Activated naive CD8-positive, alpha-beta T cell treated with anti-CD3 and anti-CD28 coated beads, Interleukin-2, amount 10 ng/mL, durations not matched to agents 7 days and 5 days (primary cell): ENCODE measurements at places on chromosomes 7 and 10. TPM values are rescaled to one million over a fixed set of nuclear protein-coding genes. Genes with fewer than 3 reads are reported as not detected.

Gene LYZL2
- not detected for total RNA-seq

DNA sequence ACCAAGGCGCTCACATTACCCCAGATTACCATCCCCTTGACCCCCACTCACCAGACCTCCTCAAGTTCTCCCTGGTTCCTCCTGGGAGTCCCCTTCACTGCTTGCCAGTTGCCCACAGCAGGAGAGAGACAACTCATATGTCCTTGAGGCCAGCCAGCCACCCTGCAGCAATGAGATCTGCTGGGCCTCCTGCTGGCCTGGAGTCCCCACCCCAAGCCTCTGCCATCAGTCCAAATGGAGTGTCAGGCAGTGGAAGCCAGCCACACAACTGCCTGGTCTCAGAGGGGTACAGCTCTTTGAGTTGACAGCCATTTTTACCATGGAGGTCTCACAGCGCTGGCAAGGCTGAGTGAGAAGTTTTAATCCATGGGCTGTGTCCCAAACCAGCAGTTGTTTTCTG lies 53.0 kb upstream of the EXOC4 start:
- no peaks in the 10 kb centered on the region for H3K36me3 ChIP-seq
- no peak overlapping the region for H3K4me3 ChIP-seq
- H3K27ac ChIP-seq, result no peak overlapping the region
- DNase-seq, result no peak

DNA sequence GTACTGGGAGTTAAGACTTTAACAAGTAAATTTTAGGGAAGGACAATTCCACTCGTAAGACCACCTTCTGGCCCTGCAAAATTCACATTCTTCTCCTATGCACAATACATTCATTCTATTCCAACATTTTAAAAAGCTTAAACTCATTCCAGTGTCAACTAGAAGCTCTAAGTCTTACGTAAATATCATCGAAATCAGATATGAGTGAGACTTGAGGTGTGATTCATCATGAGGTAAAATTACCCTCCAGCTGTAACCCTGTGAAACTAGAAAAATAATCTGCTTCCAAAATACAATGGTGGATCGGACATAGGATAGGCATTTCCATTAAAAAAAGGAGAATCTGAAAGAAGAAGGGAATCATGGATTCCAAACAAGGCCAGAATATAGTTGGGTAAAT lies 370.3 kb downstream of the CDC14C start:
- no peaks in the 10 kb centered on the region for H3K4me1 ChIP-seq
- no peak overlapping the region for H3K27ac ChIP-seq
- H3K27me3 ChIP-seq, result no peaks in the 10 kb centered on the region
- no peaks in the 10 kb centered on the region for H3K36me3 ChIP-seq

DNA sequence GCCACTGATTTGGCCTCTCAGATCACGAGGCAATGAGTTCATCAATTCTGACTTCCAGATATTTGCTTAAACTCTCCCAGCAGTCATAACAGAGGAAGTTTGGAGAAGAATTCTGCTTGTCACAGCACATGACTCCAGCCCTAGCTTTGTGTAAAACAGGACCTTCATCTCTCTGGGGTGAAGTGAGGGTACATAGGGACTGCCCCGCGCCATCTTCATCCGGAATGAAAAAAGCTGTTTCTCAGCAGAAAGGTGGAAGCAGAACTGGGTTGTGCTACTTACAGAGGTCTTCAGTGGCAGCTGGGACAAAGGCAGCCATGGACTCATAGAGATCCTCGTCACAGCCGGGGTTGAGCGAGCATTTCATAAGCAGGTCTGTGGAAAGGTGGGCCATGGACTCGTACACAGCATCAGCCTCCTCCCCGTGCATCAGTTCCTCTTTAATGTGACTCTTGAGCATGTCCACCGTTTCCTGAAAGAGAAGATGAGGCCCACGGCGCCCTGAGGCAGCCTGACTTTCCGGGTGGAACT lies 58.4 kb upstream of the TM9SF3 start:
- H3K4me3 ChIP-seq, result no peak overlapping the region
- no peaks in the 10 kb centered on the region for H3K27me3 ChIP-seq
- DNase-seq, result no peak
- H3K4me1 ChIP-seq, result peaks cover 22% of the 10 kb centered on the region

GRCh38 chr7:12194426-12194825 lies 16.7 kb upstream of the TMEM106B start:
- DNase-seq, result no peak
- H3K4me1 ChIP-seq, result no peaks in the 10 kb centered on the region
- no peak overlapping the region for H3K27ac ChIP-seq
- H3K36me3 ChIP-seq, result peaks cover 2% of the 10 kb centered on the region
- peaks cover 2% of the 10 kb centered on the region for H3K27me3 ChIP-seq

DNA sequence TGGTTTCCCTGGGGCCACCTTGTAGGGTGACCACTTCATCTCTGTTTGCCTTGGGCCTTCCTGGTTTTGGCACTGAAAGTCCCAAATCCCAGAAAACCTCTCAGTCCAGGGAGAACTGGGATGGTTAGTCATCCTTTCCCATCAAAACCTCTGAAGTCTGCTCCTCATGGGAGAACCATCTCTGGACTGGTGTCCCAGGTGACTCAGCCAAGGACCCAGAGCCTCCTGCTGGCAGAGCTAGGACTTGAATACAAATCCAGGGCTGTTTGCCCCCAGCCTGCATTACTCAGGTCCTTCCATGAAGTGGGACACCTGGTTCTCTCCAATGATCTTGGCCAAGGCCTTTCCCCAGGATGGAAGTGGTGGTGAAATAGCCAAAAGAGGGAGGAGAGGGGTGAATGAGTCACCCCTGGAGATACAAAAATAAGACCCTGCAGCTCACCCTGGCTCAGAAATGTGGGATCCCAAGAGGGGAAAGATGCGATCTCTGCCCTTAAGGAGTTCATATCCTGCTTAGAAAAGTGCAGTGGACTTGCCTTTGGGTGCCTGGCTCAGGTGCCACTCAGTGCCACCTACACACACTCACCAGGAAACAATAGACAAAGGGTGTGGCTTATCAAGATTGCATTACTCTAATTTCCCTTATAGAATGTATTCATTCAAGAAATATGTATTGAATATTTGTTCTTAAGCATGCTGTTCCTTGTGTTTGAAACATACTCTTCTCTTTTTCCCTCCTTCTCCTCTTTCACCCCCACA lies 22.0 kb downstream of the ADRA2A start:
- H3K4me3 ChIP-seq, result no peak overlapping the region
- H3K4me1 ChIP-seq, result no peaks in the 10 kb centered on the region
- peaks cover 10% of the 10 kb centered on the region for H3K27me3 ChIP-seq
- no peak overlapping the region for H3K27ac ChIP-seq

Gene NANOS1
- 0.55 TPM for total RNA-seq

- no peak overlapping the region for H3K27ac ChIP-seq
- no peak for DNase-seq
- no peak overlapping the region for H3K4me3 ChIP-seq
- H3K27me3 ChIP-seq, result peaks cover 18% of the 10 kb centered on the region
- no peaks in the 10 kb centered on the region for H3K36me3 ChIP-seq
- no peaks in the 10 kb centered on the region for H3K4me1 ChIP-seq
Measured at GRCh38 chr7:78055001-78055573, 256.5 kb downstream of the PHTF2 start.

DNA sequence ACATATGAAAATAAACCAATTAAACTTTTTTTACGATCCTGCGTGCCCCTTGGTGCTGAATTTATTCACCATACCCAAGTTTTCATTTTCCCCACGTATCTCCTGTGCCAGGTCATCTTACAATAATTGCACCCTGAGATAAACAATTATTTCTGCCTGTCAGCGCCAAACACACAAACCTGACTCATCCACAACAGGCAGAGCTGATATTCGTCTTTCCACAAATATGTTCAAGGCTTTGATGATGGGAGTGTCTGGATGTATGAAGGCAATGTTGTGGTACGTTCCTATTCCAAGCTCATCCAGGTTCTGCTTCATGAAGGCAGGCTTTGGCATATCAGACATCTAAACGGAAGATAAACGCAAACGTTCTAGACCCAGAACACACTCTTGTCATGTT lies 45.8 kb upstream of the RHEB start:
- H3K27ac ChIP-seq, result no peak overlapping the region
- no peaks in the 10 kb centered on the region for H3K4me1 ChIP-seq
- no peak overlapping the region for H3K4me3 ChIP-seq
- no peaks in the 10 kb centered on the region for H3K27me3 ChIP-seq

DNA sequence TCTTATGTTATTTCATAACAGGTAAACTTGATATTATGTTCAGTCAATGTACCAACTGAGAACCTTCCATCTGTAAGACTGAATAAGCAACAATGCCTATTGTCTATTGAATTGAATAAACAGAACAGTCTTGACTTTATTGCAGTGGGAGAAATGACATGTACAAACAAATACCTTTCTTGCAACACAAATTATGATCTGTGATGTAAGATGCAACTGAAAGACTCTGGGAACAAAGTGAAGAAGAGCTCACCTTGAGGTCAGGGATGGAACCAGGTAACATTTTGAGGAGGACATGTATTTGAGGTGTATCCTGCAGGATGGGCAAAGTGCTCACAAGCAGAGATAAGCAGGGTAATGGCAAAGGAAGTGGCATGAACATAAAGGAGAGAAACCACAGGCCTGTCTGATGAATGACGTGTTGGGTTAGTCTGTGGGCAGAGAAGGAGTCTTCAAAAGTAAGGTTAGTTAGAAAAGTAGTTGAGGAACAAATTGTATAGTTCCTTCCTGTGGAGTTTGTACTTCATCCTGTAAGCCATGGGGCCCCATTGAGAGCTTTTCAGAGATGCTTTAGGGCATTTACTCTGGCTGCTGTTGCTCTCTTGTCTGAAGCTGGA lies 9.5 kb downstream of the PNLIPRP3 start:
- no peak overlapping the region for H3K27ac ChIP-seq
- H3K36me3 ChIP-seq, result no peaks in the 10 kb centered on the region
- DNase-seq, result no peak
- no peaks in the 10 kb centered on the region for H3K27me3 ChIP-seq
- H3K4me1 ChIP-seq, result peaks cover 7% of the 10 kb centered on the region

Gene MBLAC1
- 6.5 TPM for total RNA-seq
